ENCODE measurements at places on chromosomes 16 and 17. TPM values are rescaled to one million over a fixed set of nuclear protein-coding genes. Genes with fewer than 3 reads are reported as not detected.
A peak's percentile ranks its signal among the peaks of the same experiment; 100 is the strongest.

GRCh38 chr16:46720619-46721018, 27.5 kb downstream of the MYLK3 start:
- H3K36me3 ChIP-seq: no peaks in the 10 kb centered on the region
- no peak overlapping the region for H3K27ac ChIP-seq
- H3K27me3 ChIP-seq: peaks cover 4% of the 10 kb centered on the region
- H3K4me3 ChIP-seq: no peak overlapping the region
- DNase-seq: no peak

DNA sequence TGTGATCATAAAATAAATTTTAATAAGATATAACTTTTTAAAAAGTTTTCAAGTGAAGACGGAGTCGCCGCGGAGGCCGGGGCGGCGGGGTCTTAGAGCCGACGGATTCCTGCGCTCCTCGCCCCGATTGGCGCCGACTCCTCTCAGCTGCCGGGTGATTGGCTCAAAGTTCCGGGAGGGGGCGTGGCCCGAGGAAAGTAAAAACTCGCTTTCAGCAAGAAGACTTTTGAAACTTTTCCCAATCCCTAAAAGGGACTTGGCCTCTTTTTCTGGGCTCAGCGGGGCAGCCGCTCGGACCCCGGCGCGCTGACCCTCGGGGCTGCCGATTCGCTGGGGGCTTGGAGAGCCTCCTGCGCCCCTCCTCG, at the start of gene FOXC2:
Gene FOXC2 (plus strand): TSS at position 229 of the 365 bp plus-strand sequence. CDS start 507 bp downstream, outside the sequence.
- H3K36me3 ChIP-seq: no peaks in the 10 kb centered on the region
- H3K4me1 ChIP-seq: peaks cover 7% of the 10 kb centered on the region
- H3K4me3 ChIP-seq: no peak within 1 kb of the TSS
- peak; percentile 71 for DNase-seq

- H3K4me3 ChIP-seq: peak overlapping the region; percentile 94
- peak overlapping the region; percentile 93 for H3K27ac ChIP-seq
- peak; percentile 42 for DNase-seq
- H3K36me3 ChIP-seq: no peaks in the 10 kb centered on the region
- H3K4me1 ChIP-seq: peaks cover 69% of the 10 kb centered on the region
Measured at GRCh38 chr17:29138184-29138955, 41.8 kb downstream of the MYO18A start.

GRCh38 chr17:77235370-77235941, 94.7 kb downstream of the SEC14L1 start:
- no peak overlapping the region for H3K27ac ChIP-seq
- DNase-seq: no peak
- no peaks in the 10 kb centered on the region for H3K4me1 ChIP-seq
- no peak overlapping the region for H3K4me3 ChIP-seq
- H3K27me3 ChIP-seq: peaks cover 4% of the 10 kb centered on the region

GRCh38 chr16:50045412-50045811, 20.4 kb upstream of the HEATR3 start:
- no peaks in the 10 kb centered on the region for H3K4me1 ChIP-seq
- H3K36me3 ChIP-seq: no peaks in the 10 kb centered on the region
- H3K27me3 ChIP-seq: peaks cover 1% of the 10 kb centered on the region
- no peak for DNase-seq
- H3K27ac ChIP-seq: no peak overlapping the region

GRCh38 chr17:57120814-57121213, 35.8 kb downstream of the AKAP1 start:
- no peak overlapping the region for H3K27ac ChIP-seq
- no peaks in the 10 kb centered on the region for H3K27me3 ChIP-seq

- peak overlapping the region; percentile 66 for H3K27ac ChIP-seq
- DNase-seq: peak; percentile 24
- no peaks in the 10 kb centered on the region for H3K27me3 ChIP-seq
- H3K4me3 ChIP-seq: peak overlapping the region; percentile 67
Measured at GRCh38 chr17:42598905-42599304, 10.3 kb downstream of the RETREG3 start.

GRCh38 chr16:72715267-72715666, 332.7 kb downstream of the ZFHX3 start:
- no peaks in the 10 kb centered on the region for H3K4me1 ChIP-seq
- no peaks in the 10 kb centered on the region for H3K27me3 ChIP-seq
- DNase-seq: no peak
- no peak overlapping the region for H3K27ac ChIP-seq

DNA sequence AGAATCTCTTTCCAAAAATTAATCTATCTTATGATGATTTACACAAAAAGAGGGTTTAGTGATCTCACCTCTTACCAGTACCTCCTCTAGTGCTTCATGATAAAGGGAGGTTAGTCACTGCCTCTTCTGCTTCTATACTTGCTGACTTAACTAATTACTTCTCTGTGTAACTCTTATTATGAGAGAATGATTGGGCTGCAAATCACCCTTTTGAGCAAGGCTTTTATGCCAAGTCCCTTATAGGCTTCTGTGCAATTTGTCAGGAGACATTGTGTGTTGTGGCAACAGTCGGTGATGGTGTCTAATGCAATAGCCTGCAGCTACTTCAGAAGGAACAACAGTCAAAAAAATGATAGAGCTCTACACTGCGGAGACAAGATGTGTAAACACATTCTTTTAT, 1568.1 kb upstream of the GOT2 start:
- peak overlapping the region; percentile 23 for H3K27ac ChIP-seq
- DNase-seq: no peak
- H3K27me3 ChIP-seq: no peaks in the 10 kb centered on the region
- no peaks in the 10 kb centered on the region for H3K36me3 ChIP-seq

- H3K4me1 ChIP-seq: no peaks in the 10 kb centered on the region
- peaks cover under 1% of the 10 kb centered on the region for H3K36me3 ChIP-seq
- no peak for DNase-seq
- no peaks in the 10 kb centered on the region for H3K27me3 ChIP-seq
- H3K27ac ChIP-seq: no peak overlapping the region
- no peak overlapping the region for H3K4me3 ChIP-seq
Measured at GRCh38 chr16:82203198-82203597, 33.2 kb upstream of the MPHOSPH6 start.

- DNase-seq: peak; percentile 57
- peak overlapping the region; percentile 46 for H3K4me3 ChIP-seq
- peaks cover 16% of the 10 kb centered on the region for H3K4me1 ChIP-seq
- peaks cover 20% of the 10 kb centered on the region for H3K27me3 ChIP-seq
Measured at GRCh38 chr17:60139438-60140285, 10.1 kb upstream of the CA4 start.

DNA sequence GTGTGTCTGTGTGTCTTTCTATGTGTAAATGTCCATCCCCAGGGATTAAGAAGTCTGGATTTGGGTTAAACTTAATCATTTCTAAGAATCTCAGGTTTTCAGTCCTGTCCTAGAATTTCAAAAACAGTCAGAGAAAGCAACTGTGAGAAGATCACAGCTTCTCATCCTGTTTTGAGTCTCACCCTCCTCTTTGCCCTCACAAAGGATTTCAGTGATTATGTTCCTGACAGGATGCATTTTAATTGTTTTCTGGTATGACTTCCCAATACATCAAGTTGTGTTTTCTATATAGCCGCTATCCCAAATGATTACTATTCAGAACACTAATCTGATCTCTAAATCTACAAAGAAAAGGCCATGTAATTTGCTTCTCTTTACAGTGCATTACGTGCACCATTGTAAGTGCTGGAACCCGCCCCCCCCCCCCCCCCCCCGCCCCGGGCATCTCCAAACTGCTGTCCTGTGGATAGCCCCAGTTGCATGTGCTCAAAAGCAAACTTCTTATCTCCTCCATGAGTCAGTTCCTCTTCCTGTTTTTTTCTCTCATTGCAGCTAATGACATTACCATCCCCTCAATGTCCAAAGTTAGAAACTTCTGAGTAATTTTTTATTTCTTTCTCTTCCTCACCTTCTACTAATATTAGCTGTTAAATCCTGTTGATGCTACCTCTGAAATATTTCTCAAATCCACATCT, 73.9 kb downstream of the CDH13 start:
- no peak for DNase-seq
- peaks cover 20% of the 10 kb centered on the region for H3K4me1 ChIP-seq
- no peak overlapping the region for H3K4me3 ChIP-seq
- no peak overlapping the region for H3K27ac ChIP-seq
- H3K27me3 ChIP-seq: peaks cover 4% of the 10 kb centered on the region

GRCh38 chr16:49665482-49666230, 190.3 kb downstream of the ZNF423 start:
- H3K36me3 ChIP-seq: no peaks in the 10 kb centered on the region
- H3K27me3 ChIP-seq: peaks cover 26% of the 10 kb centered on the region
- H3K4me1 ChIP-seq: peaks cover 46% of the 10 kb centered on the region
- DNase-seq: no peak
- H3K4me3 ChIP-seq: no peak overlapping the region

DNA sequence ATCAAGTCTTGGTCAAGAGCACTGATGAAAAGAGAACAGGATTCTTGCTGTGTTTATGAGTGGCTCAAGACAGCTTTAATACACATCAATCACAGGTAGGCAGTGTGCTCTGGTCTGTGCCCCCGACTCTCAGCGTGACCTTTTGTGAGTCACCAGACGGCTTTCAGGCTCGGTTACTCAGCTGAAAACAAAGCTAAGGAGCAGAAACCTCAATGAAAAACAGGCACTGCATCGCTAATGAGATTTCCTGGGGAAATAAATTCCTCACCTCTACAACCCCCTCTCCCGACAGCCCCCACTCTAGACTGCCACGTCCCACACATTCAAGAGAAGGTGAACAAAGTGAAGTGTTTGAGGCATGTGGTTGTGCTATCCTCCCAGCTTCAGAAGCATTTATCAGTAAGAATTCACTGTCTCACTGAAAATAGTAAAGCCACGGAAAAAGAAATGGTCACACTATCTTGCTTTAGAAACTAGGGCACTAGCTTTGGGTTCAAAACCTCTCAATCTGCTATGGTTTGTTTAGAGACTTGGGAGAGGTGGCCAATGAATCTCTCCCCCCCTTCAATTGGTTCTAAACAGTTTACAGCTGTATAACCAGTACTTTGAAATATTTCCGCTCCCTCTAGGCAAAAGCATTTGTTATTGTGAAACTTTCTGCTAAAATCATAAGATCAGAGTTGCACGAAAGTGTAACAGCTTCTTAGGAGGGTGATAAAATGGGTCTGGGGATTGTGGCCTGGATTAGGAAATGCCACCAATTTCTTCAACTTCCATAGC, 199.5 kb upstream of the PMFBP1 start:
- H3K27ac ChIP-seq: no peak overlapping the region
- H3K36me3 ChIP-seq: no peaks in the 10 kb centered on the region
- peaks cover 2% of the 10 kb centered on the region for H3K27me3 ChIP-seq
- H3K4me3 ChIP-seq: no peak overlapping the region
- no peak for DNase-seq

GRCh38 chr17:17445296-17445924, 31.4 kb upstream of the MED9 start:
- H3K4me1 ChIP-seq: peaks cover 21% of the 10 kb centered on the region
- peaks cover 5% of the 10 kb centered on the region for H3K36me3 ChIP-seq
- H3K4me3 ChIP-seq: no peak overlapping the region
- no peak for DNase-seq
- H3K27ac ChIP-seq: no peak overlapping the region

- H3K4me3 ChIP-seq: no peak overlapping the region
- DNase-seq: no peak
- H3K36me3 ChIP-seq: no peaks in the 10 kb centered on the region
- peak overlapping the region; percentile 84 for H3K27ac ChIP-seq
Measured at GRCh38 chr17:32299580-32300164, 34.0 kb downstream of the RHBDL3 start.

DNA sequence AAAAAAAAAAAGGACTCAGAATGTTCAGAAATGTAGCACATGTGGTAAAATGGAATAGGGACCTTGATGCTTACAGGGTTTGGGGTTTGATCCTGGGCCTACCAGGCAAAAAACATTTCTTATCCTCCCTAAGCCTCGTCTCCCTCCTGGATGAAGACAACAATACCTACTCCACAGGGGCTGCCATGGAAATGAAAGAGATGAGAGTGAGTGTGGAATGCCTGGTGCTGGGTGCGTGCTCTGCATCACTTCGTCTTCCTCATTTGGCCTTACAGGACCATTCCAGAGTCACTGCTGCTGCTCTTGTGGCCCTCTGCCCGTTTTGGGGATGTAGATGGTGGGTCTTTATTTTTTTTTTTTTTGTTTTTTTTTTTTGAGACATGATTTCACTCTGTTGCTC, 692.9 kb upstream of the EEF2KMT start:
- no peaks in the 10 kb centered on the region for H3K4me1 ChIP-seq
- peaks cover 3% of the 10 kb centered on the region for H3K27me3 ChIP-seq
- peaks cover under 1% of the 10 kb centered on the region for H3K36me3 ChIP-seq
- no peak overlapping the region for H3K27ac ChIP-seq

DNA sequence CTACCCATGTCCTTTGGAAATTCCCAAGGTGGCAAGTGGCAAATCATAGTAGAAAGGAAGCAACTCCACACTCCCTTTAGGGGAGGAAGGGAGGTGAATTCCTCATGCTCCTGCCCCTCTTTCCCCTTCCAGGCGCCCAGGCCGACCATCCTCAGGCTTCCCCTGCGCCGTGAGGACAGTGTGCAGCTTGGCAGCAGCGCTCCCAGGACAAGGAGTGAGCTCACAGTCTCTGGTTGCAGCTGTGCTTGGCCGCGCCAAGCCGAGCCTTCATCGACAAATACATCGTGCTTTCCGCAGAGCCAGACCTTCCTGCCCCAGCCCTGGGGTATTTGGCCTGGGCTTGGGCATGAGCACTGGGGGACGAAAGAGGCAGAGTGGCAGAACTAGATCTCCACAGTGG, 112.6 kb downstream of the ENGASE start:
- H3K27me3 ChIP-seq: peaks cover 14% of the 10 kb centered on the region
- H3K27ac ChIP-seq: no peak overlapping the region

DNA sequence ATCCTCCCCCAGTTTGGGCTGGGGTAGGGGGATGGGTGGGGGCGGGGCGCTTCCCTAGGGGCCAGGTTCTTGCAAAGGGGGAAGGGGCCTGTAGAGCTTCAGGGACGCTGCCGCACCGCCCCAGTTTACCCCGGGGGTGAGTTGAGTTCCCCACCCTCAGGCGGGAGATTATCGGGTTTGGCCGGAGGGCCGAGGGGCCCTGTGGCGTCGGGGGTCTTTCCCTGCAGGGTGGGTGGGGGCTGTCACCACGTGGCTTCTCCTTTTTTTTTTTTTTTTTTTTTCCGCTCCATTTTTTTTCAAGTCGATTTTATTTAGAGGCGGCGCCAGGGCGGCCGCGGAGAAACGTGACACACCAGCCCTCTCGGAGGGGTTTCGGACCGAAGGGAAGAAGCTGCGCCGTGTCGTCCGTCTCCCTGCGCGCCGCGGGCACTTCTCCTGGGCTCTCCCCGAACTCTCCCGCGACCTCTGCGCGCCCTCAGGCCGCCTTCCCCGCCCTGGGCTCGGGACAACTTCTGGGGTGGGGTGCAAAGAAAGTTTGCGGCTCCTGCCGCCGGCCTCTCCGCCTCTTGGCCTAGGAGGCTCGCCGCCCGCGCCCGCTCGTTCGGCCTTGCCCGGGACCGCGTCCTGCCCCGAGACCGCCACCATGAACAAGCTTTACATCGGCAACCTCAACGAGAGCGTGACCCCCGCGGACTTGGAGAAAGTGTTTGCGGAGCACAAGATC, at the start of gene IGF2BP1:
Gene IGF2BP1 (plus strand): TSS at position 283 of the 724 bp plus-strand sequence. CDS start 361 bp downstream, at position 644.
- H3K27me3 ChIP-seq: peaks cover 24% of the 10 kb centered on the region
- peak within 1 kb of the TSS; percentile 99 for H3K27ac ChIP-seq
- DNase-seq: peak; percentile 73
- H3K4me1 ChIP-seq: peaks cover 20% of the 10 kb centered on the region

Gene ITGAX
- not detected for total RNA-seq

Gene ZFHX3
- total RNA-seq: 6.8 TPM

Gene KCNH6
- total RNA-seq: 4.1 TPM

Gene KRTAP4-5
- not detected for total RNA-seq

Gene CACNB1
- 77.1 TPM for total RNA-seq

Gene CCL5
- not detected for total RNA-seq

Gene SEPTIN12
- 0.96 TPM for total RNA-seq

Gene CYB5D1
- 9.2 TPM for total RNA-seq
